CD8-positive, alpha-beta T cell (primary cell): ENCODE measurements at places on chromosomes 6 and 20.

- DNase-seq, result no peak
Measured at GRCh38 chr20:18404172-18404571, 62.7 kb downstream of the DZANK1 start.

DNA sequence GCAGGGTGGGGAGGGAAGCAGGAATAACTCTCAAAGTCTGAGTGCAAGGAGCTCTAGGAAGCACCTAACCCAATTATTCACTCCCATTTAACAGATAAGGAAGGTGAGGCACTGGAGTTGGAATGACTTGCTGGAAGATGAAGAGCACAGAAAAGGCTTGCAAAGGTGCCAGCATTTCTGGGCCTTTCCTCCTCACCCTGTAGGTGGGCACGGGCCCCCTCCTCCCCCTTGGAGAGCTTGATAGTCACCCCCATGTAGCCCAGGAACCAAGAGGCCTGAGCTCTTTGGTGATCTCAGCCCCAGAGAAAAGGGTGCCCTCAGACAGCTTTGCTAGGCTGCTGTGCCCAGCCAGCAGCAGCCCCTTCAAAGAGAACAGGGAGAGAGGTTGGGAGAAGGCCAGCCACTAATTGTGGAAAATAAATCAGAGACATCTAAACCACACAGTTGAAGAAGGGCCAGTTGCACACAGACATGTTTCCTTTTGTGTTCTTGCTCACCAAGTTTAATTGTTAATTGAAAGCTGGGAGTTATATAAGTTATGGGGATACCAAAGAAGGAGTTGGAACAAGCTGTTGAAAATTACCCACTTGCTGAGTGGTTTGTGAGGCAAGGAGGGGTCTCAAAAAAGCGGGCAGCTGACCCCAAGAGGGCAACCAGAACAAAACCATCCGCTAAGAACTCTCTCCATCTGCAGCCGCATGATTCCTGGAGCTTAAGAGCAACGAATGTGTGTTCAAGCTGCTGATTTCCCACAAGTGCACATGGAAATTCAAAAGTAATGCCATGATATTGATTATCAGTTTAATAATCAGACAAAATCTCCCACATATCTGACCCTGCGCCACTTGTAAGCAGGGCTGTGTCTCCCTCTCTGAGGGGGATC is 77.0 kb downstream of the MRPL14 start:
- DNase-seq, result no peak

- no peak for DNase-seq
Measured at GRCh38 chr6:36029464-36029863, 1.9 kb downstream of the MAPK14 start.

GRCh38 chr20:64188091-64188490 is 23.8 kb downstream of the MYT1 start:
- no peak for DNase-seq

DNA sequence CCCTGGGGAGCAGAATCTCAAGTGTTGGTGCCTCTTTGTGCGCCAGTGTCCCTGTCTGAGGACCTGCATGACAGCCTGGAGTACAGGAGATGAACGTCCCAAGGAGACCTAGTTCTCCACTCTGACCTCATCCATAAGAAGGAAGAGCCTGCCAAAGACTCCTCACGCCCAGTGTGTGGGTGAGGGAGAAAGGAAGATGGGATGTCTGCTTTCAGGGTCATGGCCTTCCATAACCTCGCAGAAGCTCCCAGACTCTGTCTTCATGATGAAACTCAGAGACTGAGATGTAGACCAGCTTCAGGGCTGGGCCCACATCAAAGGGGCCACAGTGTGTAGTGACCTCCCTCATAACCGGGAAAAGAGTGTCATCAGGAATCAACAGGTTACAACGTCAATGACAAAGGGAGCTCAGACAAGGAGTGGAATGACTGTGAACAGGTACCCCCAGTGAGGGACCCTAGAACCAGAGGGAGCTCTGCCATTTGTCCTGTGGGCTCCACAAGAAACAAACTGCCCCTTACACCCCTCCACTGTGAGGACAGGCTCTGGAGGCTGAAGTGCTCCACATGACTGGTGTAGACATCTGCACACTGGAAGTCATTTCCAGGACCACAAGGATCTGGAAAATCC is 8.1 kb downstream of the HLA-DQB1 start:
- DNase-seq, result no peak

GRCh38 chr20:43151901-43152300 is 37.8 kb downstream of the PTPRT start:
- no peak for DNase-seq

GRCh38 chr6:136063096-136063495 is 187.0 kb downstream of the MTFR2 start:
- no peak for DNase-seq

DNA sequence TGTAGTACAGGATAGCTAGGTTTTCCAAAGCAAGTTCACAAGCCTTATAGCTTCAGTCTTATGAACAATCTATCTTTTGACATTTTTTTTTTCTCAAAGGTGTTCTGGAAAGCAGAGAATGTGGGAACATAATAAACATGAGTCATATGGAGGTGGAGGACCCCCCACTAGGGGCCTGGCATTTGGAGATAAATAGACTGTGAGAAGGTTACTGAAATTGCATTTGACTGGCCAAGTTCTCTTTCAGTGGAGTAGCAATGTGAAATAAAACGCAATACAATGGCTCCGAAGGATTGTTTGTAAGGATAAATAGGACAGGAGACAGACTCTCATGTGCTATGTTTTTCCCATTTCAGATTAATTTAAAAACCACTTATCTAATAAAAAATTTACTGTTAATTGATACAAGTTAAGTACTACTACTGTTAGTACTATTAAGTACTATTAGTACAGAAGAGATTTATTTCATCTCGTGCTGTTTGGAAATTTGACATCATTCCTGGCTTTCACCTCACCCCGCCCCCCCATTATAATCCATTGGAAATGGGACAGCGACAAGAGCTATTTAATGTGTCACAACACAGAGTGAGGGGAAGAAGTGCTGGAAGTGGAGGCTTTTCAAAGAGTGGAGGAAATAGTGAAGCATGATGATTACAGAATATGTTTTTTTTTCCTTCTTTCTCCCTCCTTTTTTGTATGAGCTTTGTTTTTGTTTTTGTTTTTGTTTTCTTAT is 122.6 kb upstream of the ID4 start:
- no peak for DNase-seq

- DNase-seq, result no peak
Measured at GRCh38 chr20:29740601-29740950, 1516.9 kb upstream of the DEFB115 start.
